ENCODE measurements at places on chromosomes 11 and 22.

DNA sequence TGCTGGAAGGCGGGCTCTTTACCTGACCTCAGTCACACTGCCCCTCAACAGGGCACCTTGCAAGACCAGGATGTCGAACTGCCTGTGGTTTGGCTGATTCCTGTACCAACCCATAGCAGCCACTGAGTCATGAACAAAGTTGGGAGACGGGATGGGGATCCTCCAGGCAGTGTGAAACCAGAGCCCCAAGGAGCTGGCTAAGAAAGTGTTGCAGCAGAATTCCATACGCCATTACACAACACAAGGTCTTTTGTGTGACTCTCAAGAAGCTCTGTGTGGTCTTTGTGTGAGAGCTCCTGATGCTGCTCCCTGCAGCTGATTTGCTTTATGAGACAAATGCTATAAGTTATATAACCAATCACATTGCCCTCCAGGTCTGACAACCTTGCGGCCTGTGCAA lies 617.7 kb downstream of the OPCML start:
- DNase-seq = no peak

DNA sequence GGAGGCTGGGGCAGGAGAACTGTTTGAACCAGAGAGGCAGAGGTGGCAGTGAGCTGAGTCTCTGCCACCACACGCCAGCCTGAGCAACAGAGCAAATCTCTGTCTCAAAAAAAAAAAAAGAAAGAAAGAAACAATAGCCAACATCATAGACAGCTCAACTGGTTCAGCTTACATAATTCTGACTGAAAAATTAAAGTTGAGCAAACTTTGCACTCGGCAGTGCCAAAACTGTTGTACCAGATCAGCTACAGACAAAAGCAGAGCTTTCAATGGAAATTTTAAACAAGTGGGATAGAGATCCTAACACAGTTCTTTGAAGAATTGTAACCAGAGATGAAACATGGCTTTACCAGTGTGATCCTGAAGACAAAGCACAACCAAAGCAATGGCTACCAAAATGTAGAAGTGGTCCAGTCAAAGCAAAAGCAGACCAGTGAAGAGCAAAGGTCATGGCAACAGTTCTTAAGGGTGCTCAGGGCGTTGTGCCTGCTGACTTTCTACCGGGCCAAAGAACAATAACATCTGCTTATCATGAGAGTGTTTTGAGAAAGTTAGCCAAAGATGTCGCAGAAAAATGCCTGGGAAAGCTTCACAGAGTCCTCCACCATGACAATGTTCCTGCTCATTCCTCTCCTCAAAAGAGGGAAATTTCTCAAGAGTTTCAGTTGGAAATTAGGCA lies 59.3 kb downstream of the TTC28 start:
- DNase-seq = no peak

- no peak for DNase-seq
These were observed at the start of gene MS4A6E for GRCh38 chr11:60326955-60327354. MS4A6E (plus strand) TSS chr11:60327255; CDS start chr11:60334896, 7,641 bp downstream.

- DNase-seq = no peak
These were observed 241.2 kb upstream of the NARS2 start for GRCh38 chr11:78815831-78816230.

DNA sequence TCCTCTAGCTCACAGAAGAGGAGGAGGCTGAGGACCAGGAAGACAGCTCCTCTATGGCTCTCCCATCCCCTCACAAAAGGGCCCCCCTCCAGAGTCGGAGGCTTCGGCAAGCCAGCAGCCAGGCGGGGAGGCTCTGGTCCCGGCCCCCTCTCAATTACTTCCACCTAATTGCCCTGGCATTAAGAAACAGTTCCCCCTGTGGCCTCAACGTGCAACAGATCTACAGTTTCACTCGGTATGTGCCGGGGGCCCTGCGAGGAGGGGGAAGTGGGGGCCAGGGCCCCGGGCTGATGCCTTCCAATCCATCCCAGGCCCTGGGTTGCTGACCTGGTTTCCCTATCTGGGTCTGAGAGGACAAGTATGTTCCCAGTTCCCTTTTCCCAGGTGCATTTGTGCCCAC lies 7.9 kb downstream of the FOXR1 start:
- no peak for DNase-seq

Data from GM12878 (cell line).